CD4-positive, alpha-beta T cell treated with Interleukin-4 for 1 hour (primary cell): ENCODE measurements at places on chromosomes 13 and 19.

DNA sequence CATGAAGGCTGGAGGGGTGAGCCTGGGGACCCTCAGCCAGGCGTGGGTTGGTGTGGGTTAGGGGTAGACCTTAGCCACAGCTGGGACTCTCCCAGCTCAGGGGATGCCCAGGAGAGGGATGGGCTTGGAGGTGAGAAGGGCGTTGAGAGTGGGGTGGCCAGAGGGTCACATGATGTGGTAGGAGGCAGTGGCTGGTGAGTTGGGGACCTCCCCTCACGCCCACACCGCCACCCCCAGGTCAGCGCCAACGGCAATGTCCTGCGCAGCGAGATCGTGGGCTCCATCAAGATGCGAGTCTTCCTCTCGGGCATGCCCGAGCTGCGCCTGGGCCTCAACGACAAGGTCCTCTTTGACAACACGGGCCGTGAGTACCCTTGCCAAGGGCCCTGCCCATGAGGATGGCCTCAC is 28.5 kb downstream of the AP1M1 start:
- DNase-seq: no peak

DNA sequence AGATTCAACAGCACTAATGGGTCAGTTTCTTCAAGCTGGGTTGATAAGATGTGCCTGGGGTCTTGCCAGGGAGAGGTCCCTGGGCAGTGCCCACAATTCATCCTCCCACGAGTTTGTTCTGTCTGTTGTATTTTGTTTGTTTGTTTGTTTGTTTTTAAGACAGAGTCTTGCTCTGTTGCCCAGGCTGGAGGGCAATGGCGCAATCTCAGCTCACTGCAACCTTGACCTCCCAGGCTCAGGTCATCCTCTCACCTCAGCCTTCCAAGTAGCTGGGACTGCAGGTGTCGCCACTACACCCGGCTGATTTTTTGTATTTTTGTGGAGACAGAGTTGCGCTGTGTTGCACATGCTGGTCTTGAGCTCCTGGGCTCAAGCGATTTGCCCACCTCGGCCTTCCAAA is 120.1 kb downstream of the NUFIP1 start:
- DNase-seq: no peak

GRCh38 chr19:27824108-27824507 is 1388.8 kb downstream of the UQCRFS1 start:
- no peak for DNase-seq

- DNase-seq: no peak
These were observed 1594.5 kb upstream of the PCDH20 start for GRCh38 chr13:63010072-63010658.

- no peak for DNase-seq
These were observed 4.3 kb upstream of the HAUS5 start for GRCh38 chr19:35608251-35608650.

DNA sequence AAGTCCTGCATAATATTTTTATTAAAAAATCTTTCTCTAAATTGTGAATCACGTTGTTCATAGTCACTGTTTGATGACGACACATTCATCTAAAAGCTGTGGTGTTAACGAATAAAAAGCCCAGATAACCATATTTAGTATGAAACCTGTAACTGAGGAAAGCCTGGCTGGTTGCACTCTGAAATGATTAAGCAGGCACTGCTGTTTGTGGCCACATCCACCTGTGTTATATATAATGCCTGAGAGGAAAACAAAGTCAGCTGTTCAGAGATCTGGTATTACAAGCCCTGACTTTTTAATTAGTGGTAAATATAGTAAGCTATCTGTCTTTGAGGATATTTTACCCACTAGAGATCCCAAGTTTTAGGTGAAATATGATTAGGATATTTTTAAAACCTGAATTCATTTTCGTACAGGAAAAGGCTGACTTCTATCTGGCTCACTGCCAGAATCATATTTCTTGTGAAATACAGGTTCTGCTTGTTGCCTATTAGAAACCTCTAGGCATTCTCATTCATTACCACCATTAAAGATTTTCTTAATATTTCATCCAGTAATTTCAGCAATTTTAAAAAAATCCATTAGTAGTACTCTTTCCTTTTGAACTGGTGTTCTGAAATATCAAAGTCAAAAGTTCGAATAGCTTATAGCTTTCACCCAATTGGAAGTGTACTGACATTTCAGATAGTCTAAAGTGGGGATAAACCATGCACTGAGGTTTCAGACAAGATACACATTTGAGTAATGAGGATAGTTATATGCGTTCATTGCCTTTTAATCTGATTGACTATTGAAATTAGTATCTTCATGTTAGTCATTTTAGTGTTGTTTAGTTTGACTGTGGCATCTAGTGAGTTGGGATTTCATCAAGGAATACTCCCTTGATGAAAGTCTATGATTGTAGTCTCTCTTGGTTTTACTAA is 79.7 kb downstream of the LMO7 start:
- DNase-seq: no peak
